Stimulated activated CD8-positive, alpha-beta memory T cell treated with anti-CD3 and anti-CD28 coated beads, Interleukin-4, amount 100 ng/mL, for 1 hour (primary cell): ENCODE measurements at places on chromosomes 6 and 20.

- no peak for DNase-seq
These were observed 29.1 kb downstream of the ZDHHC14 start for GRCh38 chr6:157410045-157410444.

DNA sequence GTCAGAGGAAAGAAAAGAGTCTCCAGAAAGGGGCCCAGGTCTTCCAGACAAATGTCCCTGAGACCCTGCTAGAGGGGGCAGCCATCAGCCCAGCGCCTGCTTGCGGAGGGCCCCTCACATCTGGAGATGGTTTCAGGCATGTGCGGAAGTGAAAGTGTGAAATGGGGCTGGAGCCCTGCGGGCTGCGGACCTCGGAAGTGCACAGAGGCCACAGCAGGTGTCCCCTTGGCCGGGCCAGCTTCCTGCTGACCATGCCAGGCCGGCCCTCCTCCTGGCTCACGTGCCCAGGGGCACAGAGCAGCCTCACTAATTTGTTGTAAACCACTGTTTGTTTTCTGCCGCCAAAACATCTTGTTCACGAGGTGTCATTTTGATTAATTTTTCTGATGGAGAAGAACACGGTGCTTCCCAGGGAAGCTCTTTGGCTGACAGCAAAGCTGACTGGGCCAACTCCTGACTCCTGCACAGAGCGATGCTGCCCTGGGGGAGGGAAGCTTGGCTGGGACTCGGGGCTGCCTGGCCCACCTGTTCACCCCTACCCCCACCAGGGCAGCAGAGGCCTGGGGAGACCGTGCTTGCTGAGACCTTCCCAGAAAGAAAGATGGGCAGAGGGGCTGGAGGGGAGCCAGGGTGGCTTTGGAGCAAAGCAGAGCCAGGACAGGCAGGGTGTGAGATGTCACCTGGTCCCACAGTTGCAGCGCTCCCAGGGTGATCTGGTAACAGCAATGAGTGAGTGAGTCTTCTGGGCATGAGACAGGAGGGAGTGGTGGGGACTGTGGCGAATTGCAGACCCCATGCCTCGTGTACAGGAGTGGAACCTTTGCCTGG is 54.2 kb downstream of the BCAS4 start:
- DNase-seq: no peak

GRCh38 chr6:34696189-34696738 is 303 bp downstream of the ILRUN start:
- peak; percentile 4 for DNase-seq

- no peak for DNase-seq
These were observed 32.3 kb upstream of the TRDN start for GRCh38 chr6:123668965-123669591.

GRCh38 chr6:107712665-107713551 is 111.2 kb downstream of the SCML4 start:
- DNase-seq: no peak

DNA sequence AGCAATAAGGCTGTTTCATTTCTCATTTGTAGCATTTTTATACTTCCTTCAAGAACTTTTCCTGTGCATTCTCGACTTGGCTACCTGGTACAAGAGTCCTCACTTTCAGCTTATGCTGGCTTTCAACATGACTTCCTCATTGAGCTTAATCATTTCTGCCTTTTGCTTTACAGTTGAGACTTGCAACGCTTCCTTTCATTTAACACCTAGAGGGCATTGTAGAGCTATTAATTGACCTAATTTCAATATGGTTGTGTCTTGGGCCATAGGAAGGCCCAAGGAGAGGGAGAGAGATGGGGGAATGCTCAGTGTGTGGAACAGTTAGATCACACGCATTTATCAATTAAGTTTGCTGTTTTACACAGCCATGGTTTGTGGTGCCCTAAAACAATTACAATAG is 37.2 kb downstream of the SLC22A2 start:
- DNase-seq: no peak

DNA sequence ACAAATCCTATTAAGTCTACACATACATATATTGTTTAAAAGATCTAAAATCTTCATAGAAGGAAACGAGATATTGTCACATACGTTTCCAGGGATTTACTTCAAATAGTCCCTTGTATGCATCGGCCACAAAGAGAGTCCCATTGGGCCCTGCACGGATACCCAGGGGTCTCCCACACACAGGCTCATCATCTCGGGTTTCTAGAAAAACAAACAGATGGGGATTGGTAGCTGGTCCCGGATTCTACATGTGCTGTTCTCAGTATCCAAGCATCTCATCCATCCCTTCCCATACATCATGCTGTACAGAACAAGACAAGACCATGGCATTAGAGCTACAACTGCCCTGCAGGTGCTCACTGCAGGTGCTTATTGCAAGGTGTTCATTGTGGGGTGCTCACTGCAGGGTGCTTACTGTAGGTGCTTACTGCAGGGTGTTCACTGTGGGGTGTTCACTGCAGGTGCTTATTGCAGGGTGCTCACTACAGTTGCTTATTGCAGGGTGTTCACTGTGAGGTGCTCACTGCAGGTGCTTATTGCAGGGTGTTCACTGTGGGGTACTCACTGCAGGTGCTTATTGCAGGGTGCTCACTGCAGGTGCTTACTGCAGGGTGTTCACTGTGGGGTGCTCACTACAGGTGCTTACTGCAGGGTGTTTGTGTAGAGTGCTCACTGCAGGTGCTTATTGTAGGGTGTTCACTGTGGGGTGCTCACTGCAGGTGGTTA is 21.0 kb downstream of the APMAP start:
- no peak for DNase-seq

- DNase-seq: no peak
These were observed 16.2 kb downstream of the GABRR2 start for GRCh38 chr6:89298680-89299465.

DNA sequence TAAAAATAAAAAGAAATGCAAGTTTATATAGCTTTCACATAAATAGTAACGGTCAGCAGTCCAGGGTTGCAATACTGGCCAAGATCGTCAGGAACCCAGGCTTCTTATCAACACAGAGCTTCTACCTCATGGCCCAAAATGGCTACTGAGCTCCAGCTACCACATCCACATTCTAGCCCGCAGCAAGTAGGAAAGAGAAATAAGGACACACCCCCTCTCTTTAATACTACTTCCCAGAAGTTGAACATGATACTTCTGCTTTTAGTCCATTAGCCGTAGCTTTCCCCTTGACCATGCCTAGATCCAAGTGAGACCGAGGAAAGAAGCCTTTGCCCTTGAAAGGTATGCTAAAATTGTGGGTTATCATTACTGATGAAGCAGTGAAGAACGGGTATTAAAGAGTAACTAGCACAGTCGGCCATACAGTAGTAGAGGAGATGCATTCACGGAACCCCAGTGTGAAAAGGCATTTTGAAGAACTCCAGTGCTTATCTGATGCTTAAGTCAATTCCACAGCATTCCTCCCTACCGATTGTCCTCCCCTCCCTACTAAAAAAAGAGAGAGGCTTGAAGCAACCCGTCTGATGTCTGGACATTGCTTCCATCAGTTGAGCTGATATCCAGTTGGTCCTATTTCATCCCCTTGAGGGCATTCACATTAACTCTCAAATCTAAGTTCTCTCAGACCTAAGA is 226.9 kb upstream of the RREB1 start:
- DNase-seq: no peak

- DNase-seq: no peak
These were observed 42.2 kb downstream of the FLRT3 start for GRCh38 chr20:14295238-14295637.

- no peak for DNase-seq
These were observed 49.9 kb downstream of the PIGU start for GRCh38 chr20:34626992-34627391.

DNA sequence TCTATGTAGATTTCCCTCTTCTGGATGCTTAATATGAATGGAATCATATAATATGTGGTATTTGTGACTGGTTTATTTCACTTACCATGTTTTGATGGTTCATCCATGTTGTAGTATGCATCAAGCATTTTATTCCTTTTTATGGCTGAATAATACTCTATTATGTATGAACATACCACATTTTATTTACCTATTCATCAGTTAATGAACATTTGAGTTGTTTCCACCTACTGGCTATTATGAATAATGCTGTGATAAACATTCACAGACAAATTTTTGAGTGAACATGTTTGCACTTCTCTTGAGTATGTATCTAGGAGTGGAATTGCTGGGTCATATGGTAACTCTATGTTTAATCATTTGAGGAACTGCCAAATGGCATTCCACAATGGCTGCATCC is 14.9 kb upstream of the ZNF451 start:
- DNase-seq: no peak

- DNase-seq: no peak
These were observed at the start of the genes DUSP15 and TTLL9 for GRCh38 chr20:31869942-31870725. DUSP15 (minus strand) TSS chr20:31870527; CDS start chr20:31870337, 190 bp downstream. TTLL9 (plus strand) TSS chr20:31870634; CDS start chr20:31871127, 493 bp downstream.

DNA sequence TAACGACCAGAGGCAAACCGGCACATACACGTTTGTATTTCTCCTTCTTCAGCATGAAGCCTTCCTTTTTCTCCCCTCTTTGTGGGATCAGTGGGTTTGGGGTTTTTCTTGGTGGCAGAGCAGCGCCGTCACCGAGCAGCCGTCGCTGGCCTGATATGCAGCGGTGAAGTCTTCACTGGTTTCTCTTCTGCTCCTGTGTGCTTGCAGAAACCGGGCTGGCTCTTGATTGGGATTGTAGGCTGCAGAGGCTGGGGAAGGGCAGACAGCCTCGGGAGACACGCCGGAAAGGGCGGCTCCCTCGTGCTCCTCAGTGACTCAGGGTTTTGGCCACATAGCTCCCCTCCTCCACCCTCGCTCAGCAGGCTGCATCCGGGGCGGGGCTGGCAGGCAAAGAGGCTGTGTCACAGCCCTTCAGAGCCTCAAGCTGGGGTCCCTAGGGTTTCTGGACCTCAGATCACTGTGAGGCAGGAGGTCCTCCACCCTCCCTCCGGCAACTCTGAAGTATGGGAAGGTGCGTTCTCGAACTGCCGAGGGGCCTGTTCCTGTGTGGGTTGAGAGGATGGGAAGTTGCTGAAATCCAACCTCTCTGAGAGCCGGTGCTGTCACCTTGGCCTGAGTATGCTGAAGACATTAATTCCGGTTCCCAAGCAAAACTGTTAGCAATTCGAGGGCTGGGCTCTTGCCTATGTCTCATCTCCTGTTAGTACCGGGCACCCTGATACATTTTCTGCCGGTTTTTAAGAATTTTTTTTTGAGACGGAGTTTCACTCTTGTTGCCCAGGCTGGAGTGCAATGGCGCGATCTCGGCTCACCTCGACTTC is 24.2 kb downstream of the NQO2 start:
- DNase-seq: peak; percentile 75

GRCh38 chr6:39298061-39298460 is 16.2 kb downstream of the KCNK17 start:
- no peak for DNase-seq

GRCh38 chr6:64233746-64234145 is 598.1 kb downstream of the PHF3 start:
- no peak for DNase-seq
